Ovary (tissue), 10 donors: ENCODE measurements at places on chromosomes 4 and X. TPM values are rescaled to one million over a fixed set of nuclear protein-coding genes. Genes with fewer than 3 reads are reported as not detected.

GRCh38 chr4:79917246-79917645 lies 155.8 kb downstream of the ANTXR2 start:
- no peak for DNase-seq

GRCh38 chr4:149409146-149409545 lies 406.5 kb downstream of the IQCM start:
- no peak for DNase-seq

Gene PNMA6A
- total RNA-seq, result 12.0 TPM

Gene F11
- not detected for total RNA-seq

Gene STK26
- total RNA-seq, result 2.5 TPM

Gene MAP7D2
- 1.3 TPM for total RNA-seq

DNA sequence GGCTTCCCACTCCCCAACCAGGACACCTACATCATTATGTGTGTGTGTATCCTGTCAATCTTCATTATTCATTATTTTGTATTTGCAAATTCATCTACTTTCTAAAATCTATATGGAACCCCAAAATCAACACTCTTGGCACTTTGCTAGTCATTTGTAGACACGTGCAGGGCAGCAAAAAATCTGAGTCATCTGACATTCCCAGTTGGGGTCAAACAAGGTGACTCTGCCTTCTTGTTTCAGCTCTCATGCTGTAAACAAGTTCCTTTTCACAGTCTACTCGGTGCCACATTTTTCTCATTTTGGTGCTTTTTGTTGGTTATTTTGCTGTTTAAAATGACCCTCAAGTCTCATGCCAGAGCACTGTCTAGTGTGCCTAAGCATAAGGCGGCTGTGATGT lies 5.9 kb downstream of the MRFAP1L1 start:
- no peak for DNase-seq

Gene SSX4
- not detected for total RNA-seq

DNA sequence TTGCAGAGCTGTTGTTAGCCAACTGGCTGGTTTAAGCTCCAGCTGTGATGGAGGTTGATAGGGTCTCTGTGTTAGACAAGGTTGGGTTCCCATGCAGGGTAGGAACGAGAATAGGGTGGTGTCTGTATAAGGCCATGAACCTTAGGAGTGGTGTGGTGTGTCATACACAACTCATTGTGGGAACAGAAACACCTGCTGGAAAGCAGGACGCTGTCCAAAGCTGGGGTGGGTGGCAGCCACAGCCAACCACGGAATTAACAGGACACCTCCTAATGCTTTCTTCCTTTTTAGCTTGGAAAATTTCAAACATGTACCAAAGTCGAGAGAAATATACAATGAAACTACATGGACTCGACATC lies 94.4 kb downstream of the ARHGAP10 start:
- DNase-seq, result no peak

Gene CD38
- total RNA-seq, result 0.83 TPM

DNA sequence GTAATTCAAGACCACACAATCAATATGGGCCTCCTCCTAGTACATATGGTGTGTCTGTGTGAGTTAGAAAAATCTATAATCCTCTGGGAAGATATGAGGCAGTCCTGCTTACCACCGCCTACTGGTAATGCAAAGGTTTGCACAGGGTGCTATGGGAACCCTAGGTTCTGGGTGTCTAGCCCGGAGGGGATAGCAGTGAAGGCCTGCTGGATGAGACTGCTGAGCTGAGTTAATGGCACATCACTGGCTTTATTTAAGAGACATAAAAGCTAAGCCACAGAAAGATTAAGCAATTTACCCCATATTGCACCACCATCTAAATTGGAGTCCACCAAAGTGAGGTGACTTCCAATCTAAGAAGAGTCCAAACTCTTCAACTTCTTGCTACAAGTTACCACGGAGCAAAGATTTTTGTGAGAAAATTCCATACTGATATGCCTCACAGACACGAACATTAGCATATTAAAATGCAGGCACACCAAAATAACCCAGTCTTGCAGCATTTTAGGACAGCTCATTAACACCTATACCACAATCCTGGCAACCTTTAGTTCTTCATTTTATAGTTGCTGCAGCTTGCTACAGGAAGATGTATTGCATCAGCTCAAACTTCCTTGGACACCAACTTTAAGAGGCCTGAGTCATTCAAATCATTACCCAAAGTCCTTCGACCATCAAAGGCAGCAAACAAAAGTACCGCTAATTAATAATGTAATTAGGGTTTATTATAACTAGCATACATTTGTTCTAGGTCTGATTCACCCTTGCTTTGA lies 13.7 kb downstream of the DGKK start:
- no peak for DNase-seq

DNA sequence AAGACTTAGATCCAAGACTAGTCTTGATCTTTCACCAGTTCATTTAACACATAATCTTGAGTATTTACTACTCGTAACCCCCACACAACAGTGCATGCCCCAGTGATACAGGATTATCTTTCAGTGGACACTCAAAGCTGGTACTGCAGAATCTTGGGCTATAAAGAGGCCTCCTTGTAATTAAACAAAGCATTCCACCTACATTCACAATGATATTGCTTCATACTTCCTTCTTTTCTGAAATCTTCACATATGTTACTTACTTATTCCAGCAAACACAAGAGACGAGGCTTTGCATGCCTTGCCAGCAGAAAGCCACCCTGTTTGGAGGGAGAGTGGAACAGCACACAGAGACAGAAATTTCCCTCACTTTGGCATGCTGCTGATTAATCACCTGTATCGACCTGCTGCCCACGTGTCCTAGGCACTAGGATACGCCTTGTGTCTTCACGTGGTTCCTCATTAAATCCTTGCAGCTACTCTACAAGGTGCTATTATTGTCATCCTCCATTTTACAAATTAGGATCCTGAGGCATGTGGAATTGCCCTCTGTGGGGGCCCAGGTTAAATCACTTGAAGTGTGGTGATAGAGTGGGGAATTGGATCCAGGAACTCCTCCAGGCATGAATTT lies 77.3 kb downstream of the FAM184B start:
- no peak for DNase-seq

DNA sequence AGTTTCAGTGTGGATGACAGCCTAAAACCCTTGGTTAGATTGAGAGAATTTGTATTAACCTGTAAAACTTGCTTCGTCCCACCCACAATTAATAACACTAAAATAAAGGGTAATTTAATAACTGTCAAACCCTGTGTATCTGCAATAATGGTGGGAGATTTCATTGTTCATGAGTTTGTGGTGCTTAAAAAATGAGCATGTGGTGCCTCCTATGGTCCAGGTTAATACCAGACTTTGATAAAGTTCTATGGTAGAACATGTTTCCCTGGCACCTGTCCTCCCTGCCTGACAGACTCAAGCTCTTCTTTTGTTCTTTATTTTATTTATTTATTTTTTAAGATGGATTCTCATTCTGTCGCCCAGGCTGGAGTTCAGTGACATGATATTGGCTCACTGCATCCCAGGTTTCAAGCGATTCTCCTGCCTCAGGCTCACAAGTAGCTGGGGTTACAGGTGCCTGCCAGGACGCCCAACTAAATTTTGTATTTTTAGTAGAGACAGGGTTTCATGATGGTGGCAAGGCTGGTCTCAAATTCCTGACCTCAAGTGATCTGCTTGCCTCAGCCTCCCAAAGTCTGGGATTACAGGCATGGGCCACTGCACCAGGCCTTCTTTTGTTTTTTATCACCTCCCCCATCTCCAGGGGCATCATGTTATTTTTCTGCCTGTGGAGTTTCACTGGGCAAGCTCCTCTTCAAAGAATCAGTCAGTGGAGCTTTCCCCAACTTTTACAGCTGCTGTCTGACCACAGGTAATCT lies 289.2 kb downstream of the NR3C2 start:
- DNase-seq, result no peak

GRCh38 chrX:69317721-69318120 lies 152.5 kb upstream of the PJA1 start:
- no peak for DNase-seq
